ENCODE measurements at places on chromosomes 5 and 9. TPM values are rescaled to one million over a fixed set of nuclear protein-coding genes. Genes with fewer than 3 reads are reported as not detected.

DNA sequence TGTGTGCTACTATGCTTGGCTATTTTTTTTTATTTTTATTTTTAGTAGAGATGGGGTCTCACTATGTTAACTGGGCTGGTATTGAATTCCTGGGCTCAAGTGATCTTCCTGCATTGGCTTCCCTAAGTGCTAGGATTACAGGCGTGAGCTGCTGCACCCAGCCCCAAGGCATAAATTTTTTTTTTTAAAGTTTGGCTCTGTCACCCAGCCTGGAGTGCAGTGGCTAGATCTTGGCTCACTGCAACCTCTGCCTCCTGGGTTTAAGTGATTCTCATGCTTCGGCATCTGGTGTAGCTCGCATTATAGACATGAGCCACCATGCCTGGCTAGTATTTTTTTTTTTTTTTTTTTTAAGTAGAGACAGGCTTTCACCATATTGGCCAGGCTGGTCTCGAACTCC lies 70.3 kb downstream of the RAB24 start:
- no peak for DNase-seq

RNF38 gene
- 27.9 TPM for polyA plus RNA-seq

DNAJC18 gene
- polyA plus RNA-seq = 28.6 TPM

- peak; percentile 55 for DNase-seq
Measured at GRCh38 chr9:35035851-35036701, 36.3 kb downstream of the VCP start.

DNA sequence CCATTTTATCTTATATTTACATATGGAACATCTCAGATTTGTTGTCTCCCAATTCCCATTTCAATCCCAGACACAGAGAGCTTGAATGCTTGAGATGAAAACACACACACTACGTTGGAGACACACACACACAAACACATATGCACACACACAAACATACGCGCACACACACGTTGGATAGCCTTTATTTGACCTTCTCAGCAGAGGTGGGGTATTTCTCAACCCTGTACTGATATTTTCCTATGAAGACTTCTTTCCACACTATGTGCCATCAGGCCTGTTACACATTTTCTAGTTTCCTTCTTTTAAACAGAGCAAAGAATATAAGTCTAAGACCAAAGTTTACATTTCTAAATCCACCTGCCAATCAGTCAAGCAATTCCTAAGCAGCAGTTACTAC lies 291.0 kb downstream of the TAF11L14 start:
- DNase-seq = peak; percentile 7

- no peak for DNase-seq
Measured at GRCh38 chr9:136036050-136036449, 59.0 kb downstream of the NACC2 start.

LCN12 gene
- polyA plus RNA-seq = 0.79 TPM

SH3PXD2B gene
- polyA plus RNA-seq = 32.9 TPM

PCDHB10 gene
- 4.9 TPM for polyA plus RNA-seq
